ENCODE measurements at places on chromosomes 1 and 21.

- no peak for DNase-seq
Observed at GRCh38 chr1:11997081-11997850, 17.0 kb downstream of the MFN2 start.

- no peak for DNase-seq
Observed at GRCh38 chr1:166933140-166933539, 42.2 kb downstream of the ILDR2 start.

DNA sequence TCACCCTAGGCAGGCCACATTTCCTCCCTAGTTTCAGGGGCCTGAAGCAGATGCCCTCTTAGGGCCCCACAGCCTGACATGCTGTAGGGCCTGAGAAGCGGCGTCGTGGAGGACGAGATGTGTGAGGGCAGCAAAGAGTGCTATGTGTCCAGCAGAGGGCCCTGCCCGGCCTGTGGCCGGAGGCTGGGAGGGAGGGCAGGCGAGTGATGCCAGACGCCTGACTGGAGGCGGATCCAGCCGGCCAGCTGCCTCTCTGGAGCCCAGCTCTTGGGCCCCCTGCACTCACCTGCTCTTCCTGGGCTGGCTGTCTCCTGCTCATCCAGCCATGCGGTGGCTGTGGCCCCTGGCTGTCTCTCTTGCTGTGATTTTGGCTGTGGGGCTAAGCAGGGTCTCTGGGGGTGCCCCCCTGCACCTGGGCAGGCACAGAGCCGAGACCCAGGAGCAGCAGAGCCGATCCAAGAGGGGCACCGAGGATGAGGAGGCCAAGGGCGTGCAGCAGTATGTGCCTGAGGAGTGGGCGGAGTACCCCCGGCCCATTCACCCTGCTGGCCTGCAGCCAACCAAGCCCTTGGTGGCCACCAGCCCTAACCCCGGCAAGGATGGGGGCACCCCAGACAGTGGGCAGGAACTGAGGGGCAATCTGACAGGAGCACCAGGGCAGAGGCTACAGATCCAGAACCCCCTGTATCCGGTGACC lies at the start of gene GPR37L1:
Gene GPR37L1, plus strand, starts transcription at position 279 of the 697 bp plus-strand sequence. Its CDS starts 47 bp downstream, at position 326.
- no peak for DNase-seq

DNA sequence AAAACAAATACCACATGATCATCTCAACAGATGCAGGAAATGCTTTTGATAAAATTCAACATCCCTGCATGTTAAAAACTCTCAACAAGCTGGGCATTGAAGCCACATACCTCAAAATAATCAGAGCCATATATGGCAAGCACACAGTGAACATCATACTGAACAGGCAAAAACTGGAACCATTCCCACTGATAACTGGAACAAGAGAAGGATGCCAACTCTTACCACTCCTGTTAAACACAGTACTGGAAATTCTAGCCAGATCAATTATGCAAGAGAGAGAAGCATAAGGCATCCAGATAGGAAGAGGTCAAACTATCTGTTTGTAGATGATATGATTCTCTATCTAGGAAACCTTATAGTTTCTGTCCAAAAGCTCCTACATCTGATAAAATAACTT lies 91.6 kb downstream of the DNAH14 start:
- no peak for DNase-seq

GRCh38 chr1:22289307-22289995 lies 146.6 kb upstream of the WNT4 start:
- no peak for DNase-seq

DNA sequence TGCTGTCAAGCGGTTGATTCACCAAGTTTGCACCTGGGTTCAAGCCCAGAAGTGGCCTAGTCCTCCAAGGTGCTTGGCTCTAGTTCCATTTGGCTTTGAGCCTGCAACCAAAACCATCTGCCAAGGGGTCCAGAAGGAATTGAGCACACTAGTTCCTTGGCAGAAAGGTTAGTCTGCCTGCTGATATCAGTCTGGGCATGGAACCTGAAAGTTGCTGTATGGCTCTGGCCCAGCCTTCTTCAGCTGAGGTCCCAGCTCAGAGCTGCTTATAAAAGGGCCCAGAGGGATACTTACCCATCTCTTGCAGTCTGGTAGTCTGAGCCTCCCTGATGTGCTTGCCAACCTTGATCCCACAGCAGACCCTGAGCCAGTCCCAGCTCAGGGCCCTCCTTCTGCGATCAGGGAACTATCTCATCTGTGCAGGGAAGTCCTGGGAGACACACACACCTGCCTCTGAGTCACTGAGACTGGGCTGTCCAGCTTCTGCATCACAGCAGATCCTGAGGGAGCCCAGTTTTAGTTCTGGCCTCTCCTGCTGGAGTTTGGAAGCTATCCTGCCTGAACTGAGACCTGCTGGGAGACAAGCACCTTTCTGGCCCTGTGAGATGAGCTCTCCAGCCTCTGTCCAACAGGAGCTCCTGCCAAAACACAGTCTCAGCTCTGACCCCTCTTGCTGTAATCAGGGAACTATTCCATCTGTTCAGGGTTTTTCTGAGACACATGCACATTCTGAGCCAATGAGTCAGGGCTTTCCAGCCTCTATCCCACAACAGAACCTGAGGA lies 75.8 kb downstream of the CTH start:
- no peak for DNase-seq

DNA sequence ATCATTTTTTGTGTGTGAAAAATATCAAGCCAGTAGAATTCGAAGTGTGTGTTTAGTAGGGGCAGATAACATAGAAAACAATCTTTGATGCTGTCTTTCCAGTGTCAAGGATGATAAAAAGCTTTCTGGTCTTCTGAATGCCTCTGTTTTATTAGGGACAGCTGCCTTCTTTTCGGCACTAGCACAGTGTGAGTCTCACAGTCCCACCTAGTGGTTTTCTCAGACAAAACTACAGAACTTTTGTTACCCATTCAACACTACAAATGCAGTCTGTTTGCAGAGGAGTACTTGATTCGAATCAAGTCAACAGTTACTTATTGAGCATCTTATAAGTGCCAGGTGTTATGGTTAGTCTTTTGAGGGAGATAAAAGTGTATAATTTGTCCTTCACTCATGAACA lies 30.6 kb upstream of the MCOLN3 start:
- DNase-seq, result no peak

DNA sequence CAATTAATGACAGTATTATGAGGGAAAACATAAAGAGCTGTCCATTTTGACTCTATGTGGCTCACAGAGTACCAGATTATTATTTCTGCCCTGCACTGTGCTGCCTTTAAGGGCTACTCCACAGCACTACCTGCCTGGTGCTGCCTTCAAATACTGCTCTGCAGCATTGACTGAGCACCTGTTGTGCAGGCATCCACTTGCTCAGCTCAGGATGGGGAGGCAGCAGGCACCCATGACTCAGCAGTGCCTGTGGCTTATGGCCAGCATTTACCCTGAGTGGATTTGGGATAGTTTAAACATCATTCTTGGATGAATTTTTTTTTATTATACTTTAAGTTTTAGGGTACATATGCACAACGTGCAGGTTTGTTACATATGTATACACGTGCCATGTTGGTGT lies 953 bp upstream of the KPRP start:
- no peak for DNase-seq

GRCh38 chr1:153968000-153968363 lies 280 bp downstream of the CREB3L4 start:
- no peak for DNase-seq

DNA sequence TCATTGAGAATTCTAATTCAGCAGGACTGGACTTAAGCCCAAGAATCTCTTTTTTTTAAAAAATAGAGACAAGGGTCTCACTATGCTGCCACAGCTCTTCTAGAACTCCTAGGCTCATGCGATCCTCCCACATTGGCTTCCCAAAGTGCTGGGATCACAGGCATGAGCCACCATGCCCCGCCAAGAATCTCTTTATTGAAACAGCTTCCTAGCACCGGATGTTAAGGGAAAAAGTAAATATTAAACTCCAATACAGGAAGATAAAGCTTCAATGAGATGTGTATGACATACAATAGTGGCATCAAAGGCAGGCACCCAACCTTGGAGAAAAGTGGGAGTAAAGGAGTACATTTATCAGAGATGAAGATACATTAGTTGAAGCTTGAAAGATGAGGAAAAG lies 25.5 kb downstream of the PUM1 start:
- DNase-seq, result no peak

DNA sequence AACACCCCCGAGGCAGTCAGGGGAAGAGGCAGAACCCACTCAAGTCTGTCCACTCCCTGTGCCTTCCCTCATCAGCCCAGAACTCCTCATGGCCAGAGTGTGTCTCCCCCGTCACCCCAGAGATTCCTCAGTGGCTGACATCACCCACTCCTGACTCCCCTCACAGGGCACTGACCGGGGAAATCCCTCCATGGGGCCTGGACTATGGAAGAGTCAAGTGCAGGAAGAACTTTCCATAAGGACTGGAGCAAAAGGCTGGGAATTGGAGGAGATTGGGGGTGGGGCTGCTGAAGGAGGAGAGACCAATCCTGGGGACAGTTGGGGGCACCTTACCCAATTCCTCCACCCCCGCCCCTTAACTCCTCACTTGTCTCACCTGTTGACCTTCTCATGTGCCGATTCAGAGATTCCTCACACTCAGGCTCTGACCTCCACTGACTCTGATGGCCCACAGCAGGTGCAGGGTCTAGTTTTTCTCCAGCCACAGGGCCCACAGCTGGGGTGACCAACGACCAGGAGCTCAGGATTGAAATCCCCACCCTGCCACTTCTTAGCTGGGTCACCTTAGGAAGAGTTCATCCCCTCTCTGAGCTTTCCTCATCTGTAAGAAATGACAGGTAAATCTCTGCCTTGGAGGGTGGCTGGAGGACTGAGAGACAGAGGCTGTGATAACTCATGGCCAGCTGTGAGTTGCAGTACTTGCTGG lies 481 bp upstream of the EXTL1 start:
- no peak for DNase-seq

GRCh38 chr1:162371611-162372010 lies 5.0 kb downstream of the SPATA46 start:
- DNase-seq, result no peak

DNA sequence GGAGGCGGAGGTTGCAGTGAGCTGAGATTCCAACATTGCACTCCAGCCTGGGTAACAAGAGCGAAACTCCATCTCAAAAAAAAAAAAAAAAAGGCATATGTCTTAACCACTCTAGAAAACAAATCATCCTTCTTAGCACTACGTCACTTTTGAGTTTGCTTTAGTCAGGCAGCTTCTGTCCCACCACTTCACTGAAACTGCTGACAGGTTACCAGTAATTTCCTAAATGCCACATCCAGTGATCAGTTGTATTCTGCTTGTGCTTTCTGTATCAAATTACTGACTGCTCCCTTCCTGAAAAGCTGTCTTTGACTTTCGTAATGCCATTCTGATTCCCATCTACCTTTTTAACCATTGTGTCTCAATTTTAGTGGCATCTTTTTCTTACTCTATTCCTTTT lies 21.7 kb downstream of the RCOR3 start:
- DNase-seq, result no peak

- peak; percentile 29 for DNase-seq
Observed at GRCh38 chr1:235326719-235327558, 1.0 kb downstream of the ARID4B start.

DNA sequence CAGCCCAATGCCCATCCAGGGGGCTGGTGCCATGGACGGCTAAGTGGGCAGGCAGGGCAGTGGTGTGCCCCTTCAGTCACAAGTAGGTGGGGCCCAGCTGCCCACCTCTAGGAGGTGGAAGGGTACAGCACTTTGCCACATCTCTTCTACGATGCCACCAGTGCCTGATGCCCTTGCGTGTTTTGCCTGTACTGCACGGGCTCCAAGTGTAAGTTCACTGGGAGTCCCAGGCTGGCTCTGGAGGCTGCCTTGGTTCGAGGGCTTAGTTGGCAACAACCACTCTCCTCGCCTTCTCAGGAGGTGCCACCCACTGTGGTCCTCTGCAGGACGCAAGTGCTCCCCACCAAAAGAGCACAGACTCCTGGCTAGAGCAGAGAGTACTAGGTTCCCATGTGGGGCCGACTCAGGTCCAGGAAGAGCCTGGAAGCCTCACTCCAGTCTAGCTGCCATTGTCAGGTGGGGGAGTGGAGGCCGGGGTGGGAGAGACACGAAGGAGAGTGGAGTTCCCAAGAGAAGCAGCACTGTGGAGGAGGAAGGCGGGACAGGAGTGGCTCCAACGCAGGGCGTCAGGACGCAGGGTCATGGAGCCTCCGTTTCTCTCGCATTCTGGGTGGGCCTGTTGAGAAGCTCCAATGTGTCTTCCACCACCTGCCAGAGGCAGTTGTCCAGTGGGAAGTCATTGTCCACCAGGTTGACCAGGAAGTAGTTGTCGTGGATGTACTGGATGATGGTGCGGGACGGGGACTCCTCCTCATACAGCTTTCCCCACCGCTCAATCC lies 15.5 kb downstream of the MTHFR start:
- DNase-seq, result no peak

Measured in activated CD4-positive, alpha-beta T cell treated with anti-CD3 and anti-CD28 coated beads for 24 hours (primary cell).